ENCODE measurements at places on chromosomes 5 and 9.

DNA sequence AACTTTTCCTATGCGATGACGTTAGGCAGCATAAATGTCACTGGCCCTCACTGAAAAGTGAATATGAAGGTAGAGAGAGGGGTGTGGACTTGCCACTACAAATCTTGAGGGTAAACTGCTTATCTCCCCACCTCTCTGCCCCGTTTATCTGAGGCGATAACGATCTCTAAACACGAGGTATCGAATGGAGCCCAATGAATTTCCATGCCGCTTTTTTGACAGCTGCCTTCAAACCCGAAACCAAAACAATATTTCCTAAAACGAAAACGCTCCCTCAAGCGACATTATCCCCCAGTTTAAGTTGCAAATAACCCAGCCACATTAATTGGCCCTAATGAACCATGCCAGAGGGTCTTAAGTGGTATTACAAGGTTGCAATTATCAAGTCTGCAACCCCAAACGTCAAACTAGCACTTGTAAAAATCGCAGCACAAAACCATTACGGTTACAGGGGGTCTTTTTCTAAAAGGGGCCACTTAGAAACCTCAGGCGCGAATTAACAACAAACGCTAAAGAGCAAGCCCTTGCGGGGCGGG is 1.4 kb downstream of the NR3C1 start:
- DNase-seq = no peak

- no peak for DNase-seq
These were observed 172.3 kb downstream of the SEMA5A start for GRCh38 chr5:9373571-9373970.

DNA sequence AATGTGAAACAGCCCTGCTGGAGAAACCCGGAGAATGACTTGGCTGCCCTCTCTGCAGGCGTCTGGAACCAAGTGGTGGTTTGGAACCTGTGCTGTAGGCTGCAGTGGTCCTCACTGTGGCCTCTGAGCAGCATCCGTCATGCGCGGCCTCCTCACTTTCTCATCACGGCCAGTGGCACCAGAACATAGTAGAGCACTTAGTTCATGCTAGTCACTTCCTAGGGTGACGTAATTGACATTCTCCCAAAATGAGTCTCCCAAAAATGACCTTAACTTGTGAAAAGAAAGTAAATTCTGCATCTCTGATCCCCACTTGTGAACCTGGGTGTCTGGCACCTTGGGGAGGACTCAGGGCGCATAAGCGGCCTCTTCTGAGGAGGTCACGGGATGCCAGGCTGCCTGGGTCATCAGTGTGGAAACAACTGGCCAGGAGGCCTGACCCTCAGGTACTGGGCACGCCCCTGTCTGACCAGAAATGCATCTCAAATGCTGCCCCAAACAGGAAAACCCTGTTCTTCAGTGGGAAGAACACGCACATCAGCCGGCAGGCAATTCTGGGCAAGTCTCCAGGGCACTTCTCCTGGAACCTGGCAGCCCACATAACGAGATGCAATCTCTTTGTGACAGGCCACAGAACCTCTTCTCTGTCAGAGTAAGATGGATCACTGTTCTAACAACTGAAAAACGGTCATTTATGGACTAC is 36.6 kb upstream of the SPTLC1 start:
- DNase-seq = peak; percentile 59

DNA sequence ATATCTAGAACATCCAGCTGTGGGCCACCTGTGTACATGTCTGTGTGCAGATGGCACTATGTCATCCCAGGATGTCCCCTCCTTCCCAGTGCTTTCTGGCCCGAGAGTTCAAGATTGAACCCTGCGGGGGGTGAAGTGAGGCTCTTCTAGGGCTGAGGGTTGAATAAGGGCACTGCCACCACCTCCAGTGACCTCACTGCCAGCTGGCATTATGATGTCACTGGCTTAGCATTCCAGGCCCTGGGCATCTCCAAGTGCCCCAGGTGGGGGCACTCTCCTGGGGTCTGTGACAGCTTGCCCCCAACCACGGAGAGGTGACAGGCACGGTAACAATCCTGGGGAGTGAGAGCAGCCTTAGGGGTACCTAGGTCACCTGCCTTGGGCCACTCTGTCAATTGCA is 27.1 kb downstream of the CXXC5 start:
- no peak for DNase-seq

- no peak for DNase-seq
These were observed 20.1 kb upstream of the ABLIM3 start for GRCh38 chr5:149121145-149121544.

DNA sequence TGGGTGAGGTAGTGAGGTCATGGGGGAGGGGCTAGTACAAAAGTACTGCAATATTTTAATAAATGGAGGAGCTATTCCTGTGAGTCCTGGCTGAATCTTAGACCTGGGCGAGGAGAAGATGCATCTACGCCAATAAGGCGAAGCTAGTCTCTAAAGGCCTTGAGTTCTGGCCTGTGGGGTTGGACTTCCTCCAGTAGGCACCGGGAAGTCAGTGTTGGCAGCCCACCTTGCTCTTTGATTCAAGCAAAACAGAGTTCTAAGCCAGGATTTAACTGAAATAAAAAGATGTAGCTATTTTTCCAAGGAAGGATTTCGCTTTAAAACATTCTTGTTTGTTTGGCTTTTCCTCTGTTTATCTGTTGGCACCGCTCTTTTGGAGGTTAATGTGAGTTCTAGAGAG is 244.6 kb downstream of the KIF4B start:
- no peak for DNase-seq

DNA sequence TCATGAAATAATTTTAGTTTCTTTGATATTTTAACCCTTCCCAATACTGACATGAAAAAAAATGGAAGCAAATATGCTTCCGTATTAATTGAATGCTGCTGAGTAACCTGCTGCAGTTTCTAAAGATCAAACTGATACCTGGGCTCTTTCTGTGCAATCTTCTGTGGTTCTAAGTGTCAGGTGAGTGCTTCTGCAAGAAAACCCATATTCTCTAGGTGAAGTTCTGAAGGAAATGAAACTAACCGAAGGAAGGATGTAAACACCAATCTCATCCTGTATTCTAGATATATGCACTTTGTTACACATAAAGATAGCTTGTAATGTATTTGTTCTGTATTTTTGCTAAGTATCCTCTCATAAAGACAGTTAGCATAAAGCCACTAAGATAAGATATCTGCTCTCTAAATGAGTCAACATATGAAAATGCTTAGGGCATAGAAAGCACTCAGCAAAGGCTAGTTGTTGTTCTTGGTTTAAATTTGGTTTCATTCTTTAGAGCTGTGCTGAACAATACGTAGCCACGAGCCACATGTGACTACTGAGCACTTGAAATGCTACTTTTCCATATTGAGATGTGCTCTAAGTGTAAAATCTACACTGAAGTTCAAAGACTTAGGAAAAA is 52.0 kb downstream of the ITGA2 start:
- DNase-seq = no peak

- DNase-seq = peak; percentile 71
These were observed 143.0 kb downstream of the GPBP1 start for GRCh38 chr5:57316798-57317327.

Data from AG04449 (cell line).